ENCODE measurements at places on chromosomes 7 and 10.

GRCh38 chr7:157944734-157945291, 608.0 kb downstream of the DNAJB6 start:
- no peak for DNase-seq

- no peak for DNase-seq
Observed at GRCh38 chr7:117065571-117066150, 112.4 kb downstream of the ST7 start.

DNA sequence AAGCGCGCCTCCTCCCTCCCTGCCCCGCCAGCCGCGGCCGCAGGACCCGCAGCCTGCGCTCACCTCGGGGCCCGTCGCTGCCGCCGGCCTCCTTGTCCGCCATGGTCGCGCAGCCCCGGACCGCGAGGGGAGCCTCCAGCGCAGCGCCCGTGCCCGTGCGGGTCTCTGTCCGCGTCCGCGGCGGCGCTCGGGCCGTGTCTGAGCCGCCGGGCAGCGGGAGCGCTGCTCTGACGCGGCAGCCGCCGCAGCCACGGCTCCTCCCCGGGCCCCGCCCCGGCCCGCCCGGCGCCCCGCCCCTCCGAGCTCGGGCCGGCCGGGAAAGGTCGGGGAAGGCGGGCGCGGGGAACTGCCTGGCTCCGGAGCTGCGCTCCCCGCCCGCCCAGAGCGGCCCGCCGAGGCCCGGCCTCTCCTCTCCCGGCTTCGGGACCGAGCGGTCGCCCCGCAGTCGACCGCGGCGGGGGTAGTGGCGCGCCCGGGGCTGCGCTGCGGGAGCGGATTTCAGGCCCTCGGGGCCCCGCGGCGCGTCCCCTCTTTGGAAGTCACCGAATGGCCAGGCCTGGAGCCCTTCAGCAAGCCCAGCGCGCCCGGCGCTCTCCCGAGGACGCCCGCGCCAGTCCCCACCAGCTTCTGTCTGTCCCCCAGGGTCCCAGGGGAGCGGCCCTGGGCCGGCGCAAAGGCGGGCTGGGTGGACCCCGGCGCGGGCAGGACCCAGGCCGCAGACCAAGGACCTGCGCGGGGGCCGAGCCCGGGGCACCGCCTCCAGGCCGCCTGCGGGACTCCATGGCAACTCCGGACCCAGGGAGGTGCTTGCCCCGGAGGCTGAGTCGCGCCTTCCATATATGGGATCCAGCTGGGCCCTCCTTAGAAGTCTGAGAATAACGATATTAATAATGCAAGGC, at the start of gene HSPA12A:
Gene HSPA12A, minus strand, starts transcription at position 200 of the 899 bp plus-strand sequence. Its CDS starts 97 bp downstream, at position 103.
- DNase-seq, result peak; percentile 54

DNA sequence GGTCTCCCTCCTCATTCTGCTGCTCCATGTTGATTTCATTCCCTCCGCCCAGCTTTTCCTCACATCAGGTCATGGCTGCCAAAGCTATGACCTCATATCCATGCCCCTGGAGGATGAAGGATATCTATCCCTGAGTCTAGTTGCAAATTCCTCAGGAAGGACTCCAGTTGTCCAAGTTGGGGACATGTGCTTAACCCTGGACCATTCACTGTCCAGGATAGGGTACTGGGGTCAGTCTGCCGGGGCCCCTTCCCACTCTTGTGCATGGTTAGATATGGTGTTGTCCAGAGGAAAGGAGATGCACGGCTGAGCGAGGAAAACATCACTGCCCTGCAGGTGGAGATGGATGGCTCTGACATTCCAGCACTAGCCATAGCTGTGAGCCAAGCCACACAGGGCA, 51.9 kb upstream of the COMTD1 start:
- DNase-seq, result no peak

DNA sequence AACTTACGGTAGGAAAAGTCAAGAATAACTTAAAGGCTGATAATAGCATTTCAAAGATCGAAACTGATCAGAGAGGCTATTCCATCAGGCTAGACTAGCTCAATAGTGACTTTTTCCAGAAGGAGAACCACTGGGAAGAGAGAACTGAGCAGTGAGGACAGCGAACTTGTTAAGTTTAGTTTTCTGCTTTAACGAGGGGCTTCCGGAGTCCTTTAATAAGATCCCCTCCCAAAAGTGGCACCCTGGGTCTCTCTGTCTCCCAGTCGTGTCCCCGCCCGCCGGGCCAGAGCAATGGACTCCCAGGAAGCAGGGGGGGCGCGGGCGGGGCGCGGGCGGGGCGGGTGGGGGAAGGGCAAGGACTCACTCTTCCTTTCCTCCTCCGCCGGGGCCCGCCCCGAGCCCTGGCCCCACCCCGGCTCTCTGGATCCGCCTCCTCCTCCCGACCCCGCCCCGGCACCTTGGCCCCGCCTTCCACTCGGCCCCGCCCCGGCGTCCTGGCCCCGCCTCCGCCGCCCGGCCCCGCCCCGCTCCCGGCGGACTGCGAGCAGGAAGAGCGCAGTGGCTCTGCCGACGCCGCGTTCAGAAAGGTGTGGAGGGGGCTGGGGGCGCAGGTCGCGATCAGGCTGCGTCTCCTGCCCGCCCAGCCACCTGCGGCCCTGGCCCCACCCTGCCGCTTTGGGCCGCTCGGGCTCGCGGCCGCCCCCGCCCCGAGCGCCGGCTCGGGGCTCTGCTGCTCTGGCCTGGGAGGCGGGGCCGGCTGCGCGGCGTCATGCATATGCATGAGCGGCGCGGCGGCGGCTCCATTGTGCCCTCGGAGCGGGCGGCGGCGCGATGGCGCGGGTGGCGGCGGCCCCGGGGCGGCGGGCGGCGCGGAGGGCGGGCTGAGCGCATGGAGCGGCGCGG, at the start of gene ZMIZ2:
Gene ZMIZ2, plus strand, starts transcription at position 803 of the 903 bp plus-strand sequence. CDS start 7,403 bp downstream, outside the sequence.
- DNase-seq, result peak; percentile 82

DNA sequence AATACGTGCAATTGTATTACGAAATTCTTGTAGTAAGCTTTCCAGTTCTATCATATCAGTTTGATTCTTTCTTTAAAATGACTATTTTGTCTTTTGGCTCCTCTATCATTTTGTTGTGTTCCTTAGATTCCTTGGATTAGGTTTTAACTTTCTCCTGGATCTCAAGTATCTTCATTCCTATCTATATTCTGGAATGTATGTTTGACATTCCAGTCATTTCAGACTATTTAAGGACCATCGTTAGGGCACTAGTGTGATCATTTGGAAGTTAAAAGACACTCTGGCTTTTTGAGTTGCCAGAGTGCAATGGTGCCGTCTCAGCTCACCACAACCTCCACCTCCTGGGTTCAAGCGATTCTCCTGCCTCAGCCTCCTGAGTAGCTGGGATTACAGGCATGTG, 45.7 kb upstream of the SFTPD start:
- DNase-seq, result no peak

DNA sequence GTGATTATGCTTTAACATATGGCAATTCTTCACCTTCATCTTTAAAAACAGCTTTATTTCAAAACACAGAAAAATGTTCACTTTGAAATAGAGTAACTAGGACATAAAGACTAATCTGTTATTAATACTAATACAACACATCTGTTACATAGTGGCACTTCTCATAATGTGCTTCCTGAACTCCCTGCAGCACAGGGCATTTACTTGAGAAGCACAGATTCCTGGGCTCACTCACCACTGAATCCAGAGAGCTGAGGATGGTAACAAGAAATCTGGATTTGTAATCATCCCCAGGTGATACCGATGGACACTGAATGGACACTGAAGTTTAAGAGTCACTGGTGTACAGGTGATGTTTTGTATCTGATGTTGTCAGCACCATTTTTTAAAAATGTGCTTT, 96.1 kb downstream of the COL28A1 start:
- no peak for DNase-seq

DNA sequence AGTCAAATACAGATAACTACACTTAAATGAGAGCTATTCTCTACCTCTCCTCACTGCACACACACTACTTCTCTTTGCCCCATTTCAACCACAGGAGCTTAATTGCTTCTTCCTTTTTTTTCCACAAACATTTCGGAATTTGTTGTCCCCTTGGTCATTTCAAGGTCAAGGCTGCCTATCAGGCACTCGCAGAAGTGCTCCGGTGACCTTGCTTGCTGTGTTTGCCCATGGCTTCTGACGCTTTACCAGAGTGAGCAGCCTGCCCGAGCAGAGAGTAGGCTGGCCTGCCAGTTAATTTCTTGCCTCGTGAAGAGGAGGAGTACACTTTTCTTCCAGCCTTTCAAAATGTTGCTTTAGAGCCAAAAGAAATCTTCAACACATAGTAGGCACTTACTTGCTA, 297.1 kb upstream of the LRGUK start:
- DNase-seq, result no peak

- no peak for DNase-seq
Observed at GRCh38 chr10:44053391-44053790, 331.5 kb downstream of the CXCL12 start.

- no peak for DNase-seq
Observed at GRCh38 chr10:124703778-124704427, 40.3 kb downstream of the FAM53B start.

- no peak for DNase-seq
Observed at GRCh38 chr10:72483471-72483870, 128.8 kb upstream of the DNAJB12 start.

GRCh38 chr10:67296926-67297325, 371.1 kb downstream of the LRRTM3 start:
- no peak for DNase-seq

- DNase-seq, result no peak
Observed at GRCh38 chr7:66604198-66604597, 24.5 kb upstream of the KCTD7 start.

GRCh38 chr10:113712755-113713639, 33.3 kb downstream of the CASP7 start:
- DNase-seq, result no peak

DNA sequence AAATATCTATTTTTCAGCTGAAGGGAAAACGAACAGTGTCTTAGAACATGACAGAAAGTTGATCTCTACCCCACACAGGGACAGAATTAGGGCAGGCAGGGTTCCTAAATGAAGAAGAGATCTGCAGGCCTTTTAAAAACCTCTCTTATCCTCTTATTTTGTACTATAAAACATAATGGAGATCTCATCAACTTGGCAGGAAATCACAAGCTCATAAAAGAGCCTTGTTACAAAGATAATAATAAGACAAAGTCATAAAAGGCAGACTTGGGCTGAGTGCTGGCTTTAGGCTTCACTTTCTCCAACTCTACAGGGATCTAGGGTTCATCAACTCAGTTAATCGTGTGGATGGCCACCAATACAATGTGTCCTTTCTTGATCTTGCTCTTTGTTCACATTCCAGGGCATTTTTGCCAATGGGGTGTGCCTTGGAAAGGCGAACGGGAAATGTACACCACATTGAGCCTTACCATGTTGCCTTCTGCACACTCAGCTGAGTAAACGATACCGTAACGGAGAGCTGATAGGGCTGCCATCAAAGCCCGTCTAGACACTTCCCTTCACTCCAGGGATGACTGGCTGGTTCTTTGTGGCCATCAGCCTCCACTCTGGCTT, 7.1 kb upstream of the TEX36 start:
- DNase-seq, result no peak

DNA sequence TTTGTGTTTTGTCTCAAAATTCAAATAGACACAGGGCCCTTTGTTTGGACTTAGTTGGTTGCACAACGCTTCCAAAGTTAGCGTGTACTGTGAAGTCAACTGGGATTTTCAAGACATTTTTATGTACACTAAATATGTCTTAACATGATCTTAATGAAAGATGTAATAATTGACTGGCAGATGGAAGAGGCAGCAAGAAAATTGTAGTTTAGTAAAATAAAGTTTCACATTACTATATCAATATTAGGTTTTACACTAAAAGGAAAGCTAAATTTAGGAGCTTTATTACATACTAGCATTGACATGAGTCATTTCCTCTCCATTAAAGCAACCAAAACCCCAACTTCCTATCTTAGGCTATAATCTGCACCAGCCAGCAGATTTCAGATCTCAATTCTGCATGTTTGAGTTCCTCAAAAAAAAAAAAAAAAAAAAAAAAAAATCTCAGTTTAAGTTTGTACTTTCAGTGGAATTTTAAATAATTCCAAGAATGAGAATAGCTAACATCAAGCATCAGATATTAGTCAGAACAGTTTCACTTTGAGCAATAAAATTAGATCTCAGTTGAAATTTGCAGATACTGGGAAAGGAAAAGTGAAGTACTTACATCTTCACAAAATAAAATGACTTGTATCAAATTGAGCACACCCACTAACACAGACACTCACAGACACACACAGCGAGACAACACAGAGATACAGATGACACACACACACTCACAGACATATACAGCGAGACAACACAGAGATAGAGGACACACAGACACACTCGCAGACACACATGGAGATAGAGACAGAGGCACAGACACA, 346.6 kb upstream of the KLF6 start:
- no peak for DNase-seq

DNA sequence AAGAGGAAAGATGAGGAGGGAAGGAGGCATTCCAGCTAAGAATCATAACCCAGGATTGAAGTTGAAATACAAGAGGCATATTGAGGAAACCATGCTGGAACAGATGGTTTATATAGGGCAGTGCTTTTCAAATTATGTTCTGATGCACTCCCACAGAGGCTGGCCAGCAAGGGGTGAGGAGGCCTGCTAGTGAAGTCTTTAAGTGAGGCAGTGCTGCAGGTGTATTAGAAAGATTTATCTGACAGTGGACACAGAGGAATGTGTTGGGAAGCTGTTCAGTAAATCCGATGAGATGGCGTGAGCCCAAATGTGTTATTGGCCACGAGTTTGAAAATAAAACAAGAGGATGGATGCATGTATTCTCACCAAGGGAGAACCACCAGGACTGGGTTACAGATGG, 28.6 kb downstream of the REEP3 start:
- no peak for DNase-seq

- no peak for DNase-seq
Observed at GRCh38 chr10:4062751-4063150, 277.7 kb upstream of the KLF6 start.

GRCh38 chr7:40329601-40330153, 194.9 kb downstream of the SUGCT start:
- no peak for DNase-seq

DNA sequence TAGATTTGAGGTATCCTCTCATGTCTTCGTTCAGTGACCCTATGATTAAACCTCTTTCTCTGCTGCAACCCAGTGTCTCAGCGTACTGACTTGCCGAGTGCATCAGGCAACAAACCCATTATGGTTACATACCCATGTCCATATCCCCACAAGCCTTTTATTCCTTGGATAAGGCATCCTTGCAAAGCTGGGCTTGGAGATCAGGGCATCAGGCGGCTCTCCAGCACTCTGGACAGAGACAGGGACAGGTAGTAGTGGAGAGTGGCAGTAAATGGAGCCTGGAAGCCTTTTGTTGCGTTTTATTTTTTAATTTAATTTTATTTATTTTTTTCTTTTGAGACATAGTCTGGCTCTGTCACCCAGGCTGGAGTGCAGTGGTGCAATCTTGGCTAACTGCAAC, 32.0 kb upstream of the NPFFR1 start:
- DNase-seq, result no peak

GRCh38 chr10:27366769-27367168, 126.2 kb upstream of the ACBD5 start:
- DNase-seq, result no peak

DNA sequence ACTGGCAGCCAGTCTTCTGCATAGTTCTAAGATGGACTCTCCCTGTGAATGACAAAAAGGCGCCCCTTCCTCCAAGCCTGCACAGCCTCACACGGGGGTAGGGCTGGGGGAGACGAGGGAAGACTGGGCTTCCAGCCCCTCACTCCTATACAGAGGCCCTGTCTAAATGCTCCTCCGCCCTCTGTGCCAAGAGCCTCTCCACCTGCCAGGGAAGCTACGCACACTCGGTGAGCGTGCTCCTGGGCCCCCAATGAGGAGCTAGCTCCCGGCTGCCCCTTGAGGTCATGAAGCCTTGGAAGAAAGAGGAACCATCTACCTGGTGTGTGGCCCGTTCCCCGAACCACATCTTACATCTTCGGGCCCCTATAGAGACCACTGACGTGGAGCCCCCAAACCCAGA, 54.8 kb downstream of the CRTAC1 start:
- no peak for DNase-seq

- no peak for DNase-seq
Observed at GRCh38 chr10:52775132-52775647, 2.6 kb upstream of the MBL2 start.
